ENCODE measurements at places on chromosomes 11 and 22.

- DNase-seq, result no peak
Observed at GRCh38 chr11:70423523-70424505, 25.5 kb downstream of the CTTN start.

DNA sequence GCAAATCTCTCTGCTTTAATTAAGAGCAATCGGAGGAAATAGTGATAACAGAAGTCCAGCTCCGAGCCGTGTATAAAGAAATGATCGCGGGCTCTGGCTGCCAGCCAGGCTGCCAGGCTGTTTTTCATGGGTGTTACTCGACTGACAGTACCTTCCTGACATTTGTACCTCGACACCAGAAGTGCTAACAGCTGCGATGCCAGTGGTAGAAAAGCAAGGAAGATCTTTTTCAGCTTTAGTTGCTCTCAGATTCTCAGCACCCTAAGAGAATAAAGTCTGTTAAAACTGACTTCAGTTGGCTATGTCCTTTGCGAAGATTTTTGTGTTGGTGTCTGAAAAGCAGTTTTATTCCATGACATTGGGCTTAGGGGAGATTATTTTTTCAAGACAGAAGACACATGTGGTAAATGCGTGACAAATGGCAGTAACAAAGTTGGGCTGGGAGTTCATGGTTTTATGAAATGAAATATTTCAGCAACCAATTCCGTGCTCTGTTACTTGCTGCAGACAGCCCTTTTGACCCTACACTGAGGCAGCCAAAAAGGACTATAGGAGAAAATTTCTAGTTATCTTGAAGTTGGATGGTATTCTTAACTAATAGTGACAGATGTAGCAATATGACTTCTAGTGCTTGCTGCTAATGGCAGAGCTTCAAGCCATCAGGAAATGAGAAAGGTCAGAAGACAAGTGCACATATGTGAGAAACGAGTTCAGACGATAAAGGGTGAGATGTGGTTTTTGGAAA is 296.2 kb downstream of the CNTN5 start:
- DNase-seq, result no peak

DNA sequence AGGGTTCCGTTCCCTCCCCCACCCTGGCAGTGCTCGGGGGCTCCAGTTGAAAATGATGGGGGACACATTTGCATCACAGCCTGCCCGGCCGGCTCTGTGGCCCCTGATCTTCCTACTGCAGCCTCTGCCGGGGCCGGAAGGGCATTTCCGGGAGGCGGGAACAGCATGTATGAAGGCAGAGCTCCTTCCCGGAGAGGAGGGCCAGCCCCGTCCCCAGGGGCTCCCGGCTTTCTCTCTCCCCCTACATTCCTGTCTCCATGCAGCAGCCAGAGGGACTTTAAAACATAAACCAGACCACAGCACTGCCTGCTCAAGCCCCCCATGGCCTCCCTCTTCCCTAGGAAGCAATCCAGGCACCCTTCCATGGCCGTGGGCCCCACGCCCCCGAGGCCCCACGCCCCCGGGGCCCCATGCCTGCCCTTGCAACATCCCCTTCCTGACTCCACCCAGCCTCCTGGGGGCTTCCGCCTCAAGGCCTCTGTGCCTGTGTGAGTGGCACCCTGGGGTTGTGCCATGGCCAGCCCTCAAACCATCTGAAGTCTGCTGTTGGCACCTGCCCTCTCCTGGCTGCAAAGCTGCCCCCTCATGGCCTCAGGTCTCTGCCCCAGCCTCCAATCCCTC is 73.1 kb downstream of the CDKN1C start:
- peak; percentile 61 for DNase-seq

DNA sequence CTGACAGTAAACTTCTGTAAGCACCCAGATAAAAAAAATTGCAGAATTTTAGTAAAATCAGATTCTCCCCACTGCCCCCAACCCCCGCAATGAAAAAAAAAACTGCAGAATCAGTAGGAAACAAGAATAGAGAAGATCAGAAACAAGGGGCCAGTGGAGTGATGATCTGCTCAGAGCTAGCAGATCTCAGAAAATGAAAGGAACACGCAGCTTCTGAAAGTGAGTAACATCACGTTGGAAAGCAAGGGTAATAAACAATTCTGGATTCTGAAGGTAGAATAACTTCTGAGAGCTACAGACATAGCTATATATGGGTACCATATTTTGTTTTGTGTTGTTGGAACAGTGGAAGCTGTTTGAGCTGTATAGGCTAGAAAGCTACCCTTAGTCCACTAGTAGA is 23.2 kb downstream of the ACAT1 start:
- no peak for DNase-seq

DNA sequence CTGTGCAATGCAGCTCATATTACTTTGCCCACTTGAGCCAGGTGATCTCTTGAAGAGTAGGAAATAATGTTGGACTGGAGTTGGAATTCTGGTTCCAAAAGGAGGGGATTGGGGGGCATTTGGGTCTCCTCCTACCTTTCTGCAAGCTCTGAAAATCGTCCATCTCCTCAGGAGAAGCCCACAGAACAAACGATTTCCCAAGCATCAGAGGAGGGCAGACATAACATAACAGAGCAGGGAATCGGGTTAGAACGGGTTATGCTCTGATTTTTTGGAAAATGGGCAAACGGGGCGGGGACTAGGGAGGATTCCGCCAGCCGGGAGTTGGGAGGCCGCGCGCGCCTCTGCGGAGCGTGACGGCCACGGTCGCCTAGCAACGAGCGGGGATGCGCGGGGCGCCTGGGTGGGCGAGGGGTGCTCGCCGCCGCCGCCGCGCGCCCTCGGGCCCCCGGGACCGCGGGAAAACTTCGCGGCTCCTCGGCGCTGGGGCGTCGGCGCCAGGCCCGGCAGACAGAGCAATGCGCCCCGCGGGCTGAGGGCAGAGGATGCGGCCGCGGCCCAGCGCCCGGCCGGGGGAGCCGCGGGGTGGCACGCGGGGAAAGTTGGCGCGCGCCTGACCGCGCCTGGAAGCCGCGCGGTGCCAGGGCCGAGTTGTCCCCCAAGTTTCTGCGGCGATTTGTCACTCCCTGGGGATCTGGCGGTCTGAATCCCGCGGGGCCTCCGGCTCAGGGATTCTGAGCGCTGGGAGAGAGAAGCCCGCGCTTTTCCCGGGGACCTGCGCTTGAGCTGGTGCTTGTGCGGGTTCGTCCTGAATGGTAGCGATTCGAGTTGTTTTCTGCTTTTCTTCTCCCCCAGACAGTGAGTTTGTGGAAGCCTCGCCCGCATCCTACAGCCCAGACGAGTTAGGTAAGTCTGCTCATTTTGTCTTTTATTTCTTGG is 27.8 kb upstream of the AMOTL1 start:
- peak; percentile 68 for DNase-seq

DNA sequence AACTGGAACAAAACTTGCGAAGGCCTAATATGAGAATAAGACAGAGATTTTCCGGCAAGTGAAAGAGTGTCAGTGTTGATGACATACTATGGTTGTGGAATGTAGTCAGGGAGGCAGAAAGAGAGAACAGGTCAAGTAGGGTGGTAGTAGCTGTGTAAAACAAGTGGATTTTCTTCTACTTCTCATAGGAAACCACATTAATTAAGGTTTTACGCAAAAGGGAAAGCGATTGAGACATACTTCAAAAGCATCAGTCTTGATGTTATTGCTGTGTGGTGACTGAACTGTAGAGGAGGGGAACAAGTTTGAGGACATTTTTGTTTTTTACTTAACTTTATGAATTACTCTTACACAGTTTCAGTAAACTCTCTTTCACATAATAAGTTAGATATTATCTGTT is 186.0 kb upstream of the CNTN5 start:
- DNase-seq, result no peak

- peak; percentile 64 for DNase-seq
Observed at GRCh38 chr22:29689880-29690213, 30.0 kb upstream of the CABP7 start.

DNA sequence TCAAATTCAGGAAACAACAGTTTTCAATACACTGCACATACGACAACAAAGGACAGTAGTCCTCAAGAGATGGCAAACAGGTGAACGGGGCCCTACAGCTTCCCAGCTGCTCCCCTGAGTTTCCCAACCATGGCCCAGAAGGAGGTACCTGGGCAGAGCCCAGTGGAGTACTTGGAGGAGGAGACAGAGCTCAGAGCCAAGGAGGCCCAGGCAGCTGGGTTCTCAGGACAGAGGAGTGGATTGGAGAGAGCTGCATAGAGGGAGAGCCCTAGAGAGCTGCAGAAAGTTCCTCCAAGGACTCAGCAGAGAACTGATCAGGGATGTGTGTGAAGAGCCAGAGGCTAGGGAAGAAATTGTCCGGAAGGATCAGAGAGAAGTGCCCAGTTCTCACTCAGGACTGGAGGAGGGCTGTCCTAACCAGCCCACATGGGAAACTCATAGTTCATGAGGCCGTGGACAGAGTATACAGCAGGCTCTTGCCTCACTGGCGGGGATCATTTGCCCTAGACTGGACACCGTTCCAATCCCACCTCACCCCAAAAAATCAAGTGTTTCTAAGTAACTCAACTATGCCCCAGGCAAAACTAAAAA is 7.6 kb upstream of the ASCL2 start:
- DNase-seq, result no peak

- DNase-seq, result no peak
Observed at GRCh38 chr11:66701432-66702240, 23.9 kb upstream of the RBM4B start.

DNA sequence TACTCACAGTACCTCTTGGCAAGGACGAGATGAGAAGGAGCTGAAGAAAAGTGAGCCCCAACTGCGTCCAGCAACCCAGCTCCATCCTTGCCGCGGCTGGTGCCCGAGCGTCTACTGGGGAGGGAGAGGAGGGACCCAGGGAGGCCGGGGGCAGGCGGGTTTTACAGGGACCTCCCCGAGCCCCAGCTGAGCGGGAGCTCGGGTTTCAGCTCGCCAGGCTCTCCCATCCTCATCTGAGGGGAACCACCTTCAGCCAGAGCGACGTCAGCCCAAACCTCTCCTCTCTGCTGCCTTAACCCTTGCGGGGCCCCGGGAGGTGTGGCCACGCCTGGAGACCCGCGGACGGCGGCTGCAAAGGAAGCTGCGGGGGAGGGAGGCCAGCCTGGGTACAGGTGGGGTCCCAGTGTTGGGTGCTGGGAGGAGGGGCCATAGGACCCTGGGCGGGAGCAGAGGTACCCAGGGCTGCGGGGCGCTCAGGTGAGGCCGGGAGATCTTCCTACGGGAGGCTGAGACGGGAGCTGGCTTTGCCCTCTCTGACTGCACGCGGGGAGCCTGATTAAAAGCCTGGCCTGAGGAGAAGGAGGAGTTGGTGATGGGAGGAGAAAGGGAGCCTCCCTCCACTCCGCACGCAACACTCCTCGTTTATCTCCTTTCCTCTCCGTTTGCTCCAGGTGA is at the start of gene PAMR1:
Gene PAMR1 (minus strand): TSS at position 116 of the 675 bp plus-strand sequence. CDS start 31 bp downstream, at position 85.
- peak; percentile 93 for DNase-seq

DNA sequence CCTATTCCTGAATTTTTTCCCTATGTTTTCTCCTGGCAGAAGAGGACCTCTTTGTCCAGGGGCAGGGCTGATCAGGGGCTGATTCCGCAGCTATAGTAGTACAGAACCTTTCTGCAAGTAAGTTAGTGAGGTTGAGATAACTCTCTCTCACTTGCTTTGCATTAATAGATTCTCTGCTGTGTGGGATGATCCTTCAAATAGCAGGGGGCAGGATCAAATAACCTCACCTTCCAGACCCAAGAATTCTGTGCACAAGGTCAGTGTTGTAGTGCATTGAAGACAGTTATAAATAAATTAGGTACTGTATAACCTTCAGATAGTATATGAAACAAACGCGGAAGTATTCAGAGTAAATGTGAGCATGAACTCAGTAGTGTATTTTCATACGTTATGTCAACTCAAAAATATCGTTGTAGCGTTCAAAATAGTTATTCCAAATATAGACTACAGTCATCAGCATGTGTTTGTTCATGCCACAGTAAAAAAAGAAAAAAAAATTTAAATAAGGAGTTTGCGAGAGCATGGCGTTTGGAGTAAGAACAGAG is 278 bp downstream of the MMP26 start:
- DNase-seq, result no peak

DNA sequence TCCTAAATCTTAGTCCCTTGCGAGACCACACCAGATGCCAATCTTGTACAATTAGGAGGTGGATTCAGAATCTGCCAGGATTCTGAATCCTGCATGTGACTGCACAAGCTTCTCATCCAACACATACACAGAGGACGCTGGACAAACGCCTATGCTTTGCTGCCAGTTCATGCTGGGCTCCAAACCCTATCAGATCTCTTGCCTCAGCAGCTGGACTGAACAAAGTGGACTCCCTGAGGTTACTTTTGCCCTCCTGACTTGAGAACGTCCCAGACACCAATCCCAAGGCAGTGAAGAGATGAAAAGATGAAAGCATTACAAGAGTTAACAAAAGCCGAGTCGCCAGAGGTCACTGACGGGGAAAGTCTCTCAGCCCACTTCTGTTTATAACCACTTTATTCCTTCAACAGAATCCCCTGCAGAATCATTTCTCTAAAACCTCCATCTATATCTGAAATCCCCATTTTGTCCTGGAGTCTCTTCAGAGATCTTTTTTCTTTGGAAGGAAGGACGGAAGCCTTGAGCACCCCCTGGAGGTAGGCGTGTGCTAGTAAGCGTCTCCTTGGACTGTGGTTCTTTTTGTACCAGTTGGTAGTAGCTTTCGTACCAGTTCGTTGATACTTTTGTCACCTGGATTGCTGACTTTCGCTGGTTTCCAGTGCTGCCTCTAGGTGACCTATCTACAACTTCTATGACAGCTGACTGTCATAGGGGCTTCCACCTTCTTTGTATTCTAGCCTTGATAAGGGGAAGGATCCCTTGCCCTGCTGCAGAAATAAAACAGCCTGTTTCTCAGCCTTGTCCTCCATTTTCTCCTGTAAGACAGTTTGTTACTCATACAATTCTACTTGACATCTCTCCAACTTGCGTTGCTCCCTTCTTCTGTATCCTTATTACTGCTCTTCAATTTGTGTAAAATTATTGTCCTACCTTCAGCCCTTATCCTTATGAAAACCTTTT is 26.1 kb upstream of the EED start:
- peak; percentile 91 for DNase-seq

GRCh38 chr11:115981814-115982471 is 477.7 kb upstream of the CADM1 start:
- no peak for DNase-seq

GRCh38 chr11:104015649-104016415 is 20.6 kb upstream of the DDI1 start:
- no peak for DNase-seq

DNA sequence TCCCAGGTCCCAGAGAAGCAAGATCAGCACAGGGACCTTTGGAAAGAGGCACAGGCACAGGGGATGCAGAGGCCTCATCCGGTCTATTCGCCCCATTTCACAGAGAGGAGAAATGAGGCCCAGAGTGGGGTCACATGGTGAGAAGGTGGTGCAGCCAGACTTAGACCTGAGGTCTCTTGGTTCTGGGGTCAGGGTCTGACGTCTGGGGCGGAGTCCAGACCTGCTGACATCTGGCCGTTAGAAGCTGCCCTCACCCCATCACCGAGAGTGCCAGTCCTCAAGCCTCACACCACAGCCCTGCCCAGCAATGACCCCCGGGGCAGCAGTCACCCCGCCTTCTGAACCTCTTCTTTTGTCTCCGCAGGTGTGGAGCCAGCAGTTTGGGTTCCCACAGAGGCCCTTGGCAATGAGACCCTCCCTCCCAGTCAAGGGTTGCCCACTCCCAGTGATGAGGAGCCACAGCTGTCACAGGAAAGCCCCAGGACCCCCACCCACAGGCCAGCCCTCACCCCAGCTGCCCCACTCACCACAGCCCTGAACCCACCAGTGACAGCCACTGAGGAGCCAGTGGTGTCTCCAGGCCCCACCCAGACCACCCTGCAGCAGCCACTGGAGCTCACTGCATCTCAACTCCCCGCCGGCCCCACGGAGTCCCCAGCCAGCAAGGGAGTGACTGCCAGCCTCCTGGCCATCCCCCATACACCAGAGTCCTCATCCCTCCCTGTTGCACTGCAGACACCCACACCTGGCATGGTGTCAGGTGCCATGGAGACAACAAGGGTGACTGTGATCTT is 62.4 kb downstream of the OTOG start:
- no peak for DNase-seq
